CD8-positive, alpha-beta memory T cell (primary cell): ENCODE measurements at places on chromosomes 12 and 14.
A peak's percentile ranks its signal among the peaks of the same experiment; 100 is the strongest.

GRCh38 chr14:91264151-91265150 lies 19.9 kb upstream of the GPR68 start:
- peak; percentile 52 for DNase-seq

DNA sequence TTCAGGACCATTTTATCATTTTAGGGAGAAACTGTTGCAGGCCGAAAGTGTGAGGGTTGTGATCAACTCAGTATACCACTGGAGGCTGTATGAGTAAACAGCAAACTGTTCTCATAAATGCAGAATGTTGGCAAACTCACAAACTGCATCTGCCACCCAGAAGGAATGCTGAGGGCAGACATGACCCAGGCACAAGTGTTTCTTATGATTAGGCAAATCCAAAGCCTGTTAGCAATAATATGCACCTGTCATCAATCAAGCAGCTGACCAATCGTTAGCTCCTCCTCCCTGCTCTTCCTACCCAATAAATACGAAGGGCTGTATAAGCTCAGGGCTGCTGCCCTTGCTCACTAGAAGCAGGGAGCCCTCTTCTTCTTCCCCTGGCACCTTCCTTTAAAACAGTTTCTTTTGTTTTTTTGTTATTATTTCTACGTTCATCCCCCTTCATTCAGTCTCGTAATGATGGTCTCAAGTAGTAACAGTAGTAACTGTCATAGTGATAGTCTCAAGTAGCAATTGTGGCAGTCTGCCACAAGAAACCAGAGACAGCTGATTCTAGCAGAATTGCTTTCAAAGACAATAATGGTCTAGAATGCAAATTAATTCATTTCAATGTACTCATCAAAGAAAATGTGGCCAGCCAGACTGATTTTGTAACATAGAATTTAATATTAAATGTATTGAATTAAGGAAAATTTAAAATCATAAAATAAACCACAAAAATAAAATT lies 15.2 kb upstream of the CCDC175 start:
- DNase-seq = no peak

- DNase-seq = no peak
These were observed 25.7 kb downstream of the TEP1 start for GRCh38 chr14:20387576-20387975.

DNA sequence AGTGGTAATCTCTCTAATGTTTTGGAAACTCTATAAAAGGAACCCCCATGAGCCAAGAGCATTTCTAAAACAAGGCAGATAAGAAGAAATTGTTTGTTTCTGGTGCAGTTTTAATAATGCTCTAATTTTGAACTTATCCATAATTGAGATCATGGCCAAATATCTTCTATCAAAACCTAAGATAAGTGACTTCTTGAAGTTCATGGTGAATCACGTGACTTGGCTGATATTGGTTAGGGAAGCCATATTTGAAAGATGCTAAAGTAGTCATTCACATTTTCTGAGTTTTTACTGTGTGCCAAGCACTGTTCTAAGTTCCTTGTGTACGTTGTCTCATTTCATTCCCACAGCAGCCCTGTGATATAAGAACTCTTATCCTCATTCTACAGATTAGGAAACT lies 157.9 kb downstream of the KICS2 start:
- DNase-seq = no peak
